ENCODE measurements at places on chromosomes 7 and 10.

DNA sequence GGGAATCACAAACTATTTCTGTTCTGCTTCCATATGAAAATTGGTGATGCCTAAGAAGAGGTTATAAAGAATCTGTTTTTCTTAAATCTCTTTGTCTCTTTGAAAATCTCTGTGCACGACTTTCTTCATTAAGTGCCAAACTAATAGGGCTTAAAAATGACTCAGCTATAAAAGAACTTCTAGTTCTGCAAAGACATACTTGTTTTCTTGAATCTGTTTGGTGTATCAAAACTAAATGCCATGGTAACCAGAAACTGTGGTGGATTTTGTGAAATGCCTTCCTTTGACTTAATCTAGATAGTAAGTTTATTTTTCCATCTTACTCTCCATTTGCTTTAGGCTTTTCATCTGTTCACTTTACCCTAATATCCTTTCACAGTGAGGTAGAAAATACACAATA is 417.8 kb downstream of the PARD3 start:
- no peak for DNase-seq

- DNase-seq = no peak
Measured at GRCh38 chr7:30323006-30323355, 38.6 kb downstream of the ZNRF2 start.

DNA sequence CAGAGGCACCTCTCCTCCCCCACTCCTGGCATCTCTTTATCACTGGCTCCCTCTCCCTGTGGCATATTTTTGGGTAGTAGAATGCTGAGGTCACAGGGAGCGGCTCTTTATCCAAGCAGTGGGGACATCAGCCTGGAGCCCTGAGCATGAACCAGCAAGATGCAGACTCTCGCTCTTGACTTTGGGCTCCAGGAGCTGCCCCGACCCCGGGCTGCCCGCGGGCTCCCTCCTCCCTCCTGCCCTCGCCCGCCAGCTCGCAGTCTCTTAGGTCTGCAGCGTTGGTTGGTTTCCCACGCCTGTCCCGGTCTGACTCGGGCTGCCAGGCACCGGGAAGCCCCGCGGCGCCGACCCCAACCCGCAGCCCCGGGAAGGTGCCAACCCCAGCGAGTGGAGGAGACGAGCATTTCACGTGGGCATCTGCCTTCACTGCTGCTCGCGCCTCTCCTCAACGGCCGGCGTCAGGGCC is 1.3 kb downstream of the INSYN2A start:
- DNase-seq = no peak

DNA sequence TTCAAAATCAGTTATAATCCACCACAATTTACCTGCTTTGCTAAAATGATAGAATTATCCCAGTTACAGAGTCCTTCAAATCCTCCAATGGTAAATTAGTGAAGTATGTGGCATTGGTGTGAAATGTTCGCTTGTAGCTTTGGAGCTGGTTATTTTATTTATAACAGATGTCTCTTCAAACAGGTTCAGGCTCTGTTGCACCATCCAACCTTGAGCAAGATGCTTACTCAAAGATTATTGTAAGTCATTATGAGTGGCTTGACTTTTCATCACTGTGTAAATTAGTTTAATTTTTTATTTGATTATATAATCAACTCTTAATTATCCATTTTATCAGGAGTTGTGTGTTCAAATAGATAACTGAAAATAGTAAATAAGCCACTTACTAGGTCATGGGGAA is 99.4 kb downstream of the BTRC start:
- DNase-seq = no peak

GRCh38 chr7:2530071-2530987 is 10.8 kb downstream of the LFNG start:
- DNase-seq = peak; percentile 68

DNA sequence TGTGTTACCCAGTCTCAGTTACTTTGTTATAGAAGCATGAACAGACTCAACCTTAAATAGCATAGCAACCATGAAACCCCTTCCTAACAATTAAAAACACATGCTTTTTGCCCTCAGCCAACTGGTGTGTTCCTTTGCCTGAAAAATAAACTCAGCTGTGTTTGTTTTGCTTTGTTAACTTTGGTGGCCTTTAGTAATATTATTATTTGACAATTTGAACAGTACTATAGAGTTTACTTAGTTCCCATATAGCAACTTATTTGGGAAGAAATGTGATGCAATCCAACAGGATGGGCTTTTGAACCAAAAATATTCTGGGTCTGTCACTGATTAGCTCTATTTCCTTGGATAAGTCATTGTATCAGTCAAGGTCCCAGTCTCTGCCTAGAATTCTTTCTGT is 22.5 kb upstream of the MKLN1 start:
- DNase-seq = no peak

DNA sequence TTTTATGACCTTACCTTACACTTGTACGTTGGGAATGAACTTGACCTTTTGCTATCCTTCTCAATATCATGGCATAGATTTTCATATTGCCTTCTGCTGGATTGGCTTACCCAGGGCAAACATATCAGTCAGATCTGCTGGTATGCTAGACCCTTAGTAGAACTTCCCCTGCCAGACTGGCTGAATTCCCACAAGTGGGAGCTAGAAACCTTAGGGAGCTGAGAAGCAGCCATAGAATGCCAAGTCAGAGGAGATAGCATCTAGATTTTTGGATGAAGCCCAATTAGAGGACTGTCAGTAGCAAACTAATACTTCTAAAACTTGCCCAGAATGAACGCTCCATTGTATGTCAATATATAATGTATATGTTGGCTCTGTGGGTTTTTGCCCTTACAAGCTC is 385.0 kb downstream of the NXPH1 start:
- no peak for DNase-seq

GRCh38 chr7:954330-955238 is at the start of gene ADAP1:
Gene ADAP1, minus strand, starts transcription at chr7:954680. Its CDS starts 203 bp downstream, at chr7:954477.
- peak; percentile 37 for DNase-seq

DNA sequence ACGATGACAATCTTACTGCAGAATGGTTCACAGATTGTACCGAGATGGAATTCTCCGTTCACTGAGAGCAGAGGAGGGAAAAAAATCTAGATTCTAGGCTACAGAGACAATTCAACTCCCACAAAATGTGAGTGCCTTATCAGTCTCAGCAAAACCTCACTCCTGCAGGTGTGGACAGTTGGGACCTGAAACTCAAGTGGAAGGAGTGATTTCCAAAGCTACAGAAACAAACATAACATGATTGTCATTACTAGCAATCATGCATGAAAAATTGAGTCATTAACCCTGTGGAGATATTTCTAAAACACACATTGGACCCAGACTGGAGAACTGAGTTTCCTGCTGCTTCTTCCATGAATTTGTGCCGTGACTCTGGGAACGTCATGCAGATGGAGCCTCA is 70.3 kb downstream of the CALML3 start:
- DNase-seq = no peak

DNA sequence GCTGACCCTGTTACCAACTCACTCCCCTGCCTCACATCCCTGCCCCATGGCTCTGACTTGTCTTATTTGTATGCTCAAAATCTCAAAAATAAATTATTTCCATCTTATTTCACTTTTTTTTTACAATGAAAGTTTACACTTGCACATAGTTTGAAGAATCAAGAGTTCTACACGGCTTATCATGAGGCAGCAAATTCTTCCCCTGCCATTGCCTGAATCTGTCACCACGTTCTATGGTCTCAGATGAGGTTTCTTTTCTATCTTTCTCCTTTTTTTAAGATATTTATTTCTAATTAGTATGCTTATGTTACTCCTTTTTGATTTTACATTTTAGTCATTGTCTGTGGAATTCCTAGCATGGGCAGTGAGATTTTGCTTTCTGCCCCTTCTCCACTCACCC is 28.4 kb downstream of the ARHGAP22 start:
- DNase-seq = no peak

DNA sequence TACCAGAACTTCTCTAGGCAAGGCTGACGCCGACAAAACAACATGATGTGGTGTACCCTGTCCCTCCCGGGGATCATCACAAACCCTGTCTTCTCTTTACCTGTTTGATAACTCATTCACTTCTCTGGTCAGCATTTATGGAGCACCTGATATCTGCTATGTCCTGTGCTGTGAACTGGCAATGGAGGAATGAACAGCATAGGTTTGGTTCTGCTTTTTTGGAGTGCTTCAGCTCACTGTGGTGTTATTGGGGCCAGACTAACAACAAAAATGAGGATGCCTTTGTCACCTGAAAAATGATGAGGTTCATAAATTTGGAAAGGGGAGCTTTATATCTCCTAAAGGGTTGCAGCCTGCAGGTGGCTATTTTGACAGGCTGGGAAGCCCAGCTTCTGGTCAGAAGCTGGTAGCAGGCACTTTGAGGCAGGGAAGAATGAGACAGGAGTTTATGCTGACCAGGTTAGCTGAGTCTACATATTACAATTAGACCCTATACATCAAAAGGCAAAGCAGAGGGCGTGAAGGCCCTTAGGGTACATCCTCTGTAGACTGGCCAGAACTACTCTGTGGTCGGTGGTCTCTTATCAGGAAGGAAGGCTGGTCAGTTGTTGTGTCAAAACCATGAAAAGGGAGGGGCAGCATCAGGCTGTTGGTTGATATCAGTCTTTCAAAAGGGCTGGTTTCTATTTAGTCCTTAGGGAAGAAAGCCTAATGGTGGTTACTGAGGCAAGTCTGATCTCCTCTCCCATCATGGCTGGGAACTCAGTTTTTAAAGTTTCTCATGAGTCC is 42.3 kb downstream of the SH2D4B start:
- no peak for DNase-seq

DNA sequence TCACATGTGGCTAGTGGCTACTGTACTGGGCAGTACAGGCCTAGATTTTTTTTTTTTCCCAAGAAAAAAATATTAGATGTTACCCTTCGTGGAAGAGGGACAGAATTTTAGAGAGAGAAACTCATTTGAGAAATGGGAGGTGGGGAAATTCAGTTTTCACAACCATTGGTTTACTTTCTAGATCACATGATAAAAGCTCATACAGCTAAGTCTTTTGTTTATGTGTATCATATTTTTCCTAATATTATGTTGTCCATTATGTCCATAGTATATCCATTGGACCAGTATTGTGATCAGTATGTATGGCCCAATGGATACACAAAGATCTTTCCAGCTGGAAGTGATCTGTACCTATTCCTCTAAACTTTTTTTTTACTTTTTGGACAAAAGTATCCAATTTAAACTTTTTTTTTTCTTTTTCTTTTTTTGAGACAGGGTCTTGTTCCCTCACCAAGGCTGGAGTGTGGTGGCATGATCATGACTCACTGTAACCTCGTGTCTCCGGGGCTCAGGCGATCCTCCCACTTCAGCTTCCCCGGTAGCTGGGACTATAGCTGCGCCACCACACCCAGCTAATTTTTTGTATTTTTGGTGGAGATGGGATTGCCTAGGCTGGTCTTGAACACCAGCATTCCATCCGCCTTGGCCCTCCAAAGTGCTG is 4.1 kb downstream of the CALU start:
- no peak for DNase-seq

- DNase-seq = no peak
Measured at GRCh38 chr10:48976196-48976595, 36.6 kb upstream of the LRRC18 start.

- DNase-seq = no peak
Measured at GRCh38 chr7:21986096-21986495, 40.4 kb upstream of the CDCA7L start.

DNA sequence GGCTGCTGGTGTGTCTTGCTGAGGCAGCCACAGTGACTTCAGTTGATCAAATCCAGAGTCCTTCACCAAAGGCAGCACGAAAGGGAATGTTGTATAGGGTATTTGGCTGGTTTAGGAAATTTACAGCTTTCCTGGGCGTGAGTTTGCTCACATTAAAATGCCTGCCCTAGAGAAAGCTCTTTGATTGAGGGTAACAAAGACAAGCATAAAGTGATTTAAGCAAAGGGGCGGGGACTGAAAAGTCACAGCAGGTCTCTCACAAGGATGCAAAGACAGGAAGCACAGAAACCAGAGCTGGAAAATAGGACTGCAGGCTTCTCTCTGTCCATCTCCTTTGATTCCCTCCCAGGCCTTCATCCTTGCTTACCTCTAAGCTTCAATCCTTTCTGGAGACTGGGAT is 139.2 kb downstream of the ELMO1 start:
- no peak for DNase-seq

DNA sequence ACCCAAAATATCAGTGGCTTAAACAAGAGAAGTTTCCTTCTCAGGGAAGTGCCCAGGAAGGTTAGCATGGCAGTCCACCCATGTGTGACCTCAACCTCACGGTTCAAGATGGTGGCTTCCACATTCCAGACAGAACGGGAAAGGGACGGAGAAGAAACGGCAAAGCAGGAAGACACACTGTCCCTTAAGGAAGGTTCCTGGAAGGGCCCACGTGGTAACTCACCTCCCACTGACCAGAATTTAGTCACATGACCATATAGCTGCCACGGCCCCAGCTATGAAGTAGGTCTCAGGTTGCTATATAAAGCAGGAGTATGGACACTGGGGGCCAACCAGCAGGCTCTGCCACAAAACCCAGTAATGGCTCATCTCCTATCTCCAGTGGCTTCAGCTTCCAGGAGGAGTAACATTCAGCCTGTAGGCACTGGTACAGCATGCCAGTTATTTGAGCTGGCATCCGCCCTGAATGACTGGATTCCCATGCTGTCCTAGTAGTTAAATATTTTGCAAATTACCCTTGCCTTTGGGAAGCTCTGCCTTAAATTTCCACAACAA is 278.5 kb upstream of the KLF14 start:
- DNase-seq = no peak

DNA sequence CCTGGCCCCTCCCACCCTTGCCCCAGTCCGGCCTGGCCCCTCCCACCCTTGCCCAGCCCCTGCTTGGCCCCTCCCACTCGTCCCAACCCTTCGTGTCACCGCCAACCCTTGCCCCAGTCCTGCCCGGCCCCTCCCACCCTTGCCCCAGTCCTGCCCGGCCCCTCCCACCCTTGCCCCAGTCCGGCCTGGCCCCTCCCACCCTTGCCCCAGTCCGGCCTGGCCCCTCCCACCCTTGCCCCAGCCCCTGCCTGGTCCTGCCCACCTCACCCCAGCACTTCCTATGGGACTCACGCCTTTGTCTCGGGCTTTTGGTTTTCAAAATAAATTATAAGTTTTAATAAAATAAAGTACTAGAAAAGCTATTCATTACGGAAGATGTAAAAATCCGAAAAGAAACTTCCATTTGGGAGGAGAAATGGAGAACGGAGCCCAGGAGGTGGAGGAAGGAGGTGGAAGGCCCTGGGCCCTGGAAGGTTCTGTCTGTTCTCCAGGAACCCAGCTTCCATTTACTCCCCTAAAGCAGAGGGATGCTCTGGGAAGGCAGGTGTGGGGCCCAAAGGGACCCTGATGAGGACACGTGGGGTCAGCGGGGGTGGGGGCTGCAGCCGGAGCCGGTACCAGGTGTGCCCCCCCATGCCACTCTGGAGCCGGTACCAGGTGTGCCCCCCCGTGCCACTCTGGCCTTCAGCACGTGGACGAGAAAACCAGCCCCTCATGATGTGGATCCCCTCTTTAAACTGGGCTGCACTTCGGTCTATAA is 52.2 kb downstream of the PWWP2B start:
- no peak for DNase-seq

GRCh38 chr7:96361116-96361857 is 39.4 kb upstream of the SLC25A13 start:
- DNase-seq = no peak

Data from stimulated activated CD4-positive, alpha-beta T cell treated with anti-CD3 and anti-CD28 coated beads, Interleukin-1b, Interleukin-23, amount 100 ng/mL, for 48 hours (primary cell).